Transverse colon (tissue), 4 donors: ENCODE measurements at places on chromosomes 5 and 9. TPM values are rescaled to one million over a fixed set of nuclear protein-coding genes. Genes with fewer than 3 reads are reported as not detected.
A peak's percentile ranks its signal among the peaks of the same experiment; 100 is the strongest.

Gene GRM6
- not detected for total RNA-seq

Gene AGXT2
- total RNA-seq, result not detected

Gene PTGER4
- total RNA-seq, result 104 TPM

Gene TMEM174
- not detected for total RNA-seq

Gene CARD9
- 1.1 TPM for total RNA-seq

Gene SLC23A1
- total RNA-seq, result not detected

Gene PHF24
- total RNA-seq, result not detected

Gene PCDHB10
- total RNA-seq, result 1.1 TPM

Gene SLC34A3
- not detected for total RNA-seq

Gene TPPP
- total RNA-seq, result 40.6 TPM

GRCh38 chr5:177472460-177473442 lies 683 bp downstream of the DBN1 start:
- peak overlapping the region; percentile 91 for H3K27ac ChIP-seq
- H3K4me1 ChIP-seq, result peaks cover 15% of the 10 kb centered on the region
- no peaks in the 10 kb centered on the region for H3K36me3 ChIP-seq
- DNase-seq, result peak; percentile 62
- H3K4me3 ChIP-seq, result peak overlapping the region; percentile 65
- H3K27me3 ChIP-seq, result peaks cover 14% of the 10 kb centered on the region

DNA sequence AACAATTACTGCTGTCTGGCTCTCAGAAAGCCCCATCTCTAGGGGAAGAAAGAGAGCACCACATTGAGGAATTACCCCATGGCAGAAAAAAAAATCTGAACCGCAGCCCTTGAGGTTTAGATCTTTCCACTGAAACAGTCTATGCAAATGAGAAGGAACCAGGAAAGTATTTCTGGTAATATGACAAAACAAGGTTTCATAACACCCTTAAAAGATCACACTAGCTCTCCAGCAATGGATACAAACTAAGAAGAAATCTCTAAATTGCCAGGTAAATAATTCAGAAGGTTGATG lies 427.1 kb downstream of the PRELID2 start:
- no peaks in the 10 kb centered on the region for H3K4me1 ChIP-seq
- H3K27ac ChIP-seq, result no peak overlapping the region
- no peak overlapping the region for H3K4me3 ChIP-seq
- no peak for DNase-seq
- no peaks in the 10 kb centered on the region for H3K36me3 ChIP-seq
- H3K27me3 ChIP-seq, result no peaks in the 10 kb centered on the region

DNA sequence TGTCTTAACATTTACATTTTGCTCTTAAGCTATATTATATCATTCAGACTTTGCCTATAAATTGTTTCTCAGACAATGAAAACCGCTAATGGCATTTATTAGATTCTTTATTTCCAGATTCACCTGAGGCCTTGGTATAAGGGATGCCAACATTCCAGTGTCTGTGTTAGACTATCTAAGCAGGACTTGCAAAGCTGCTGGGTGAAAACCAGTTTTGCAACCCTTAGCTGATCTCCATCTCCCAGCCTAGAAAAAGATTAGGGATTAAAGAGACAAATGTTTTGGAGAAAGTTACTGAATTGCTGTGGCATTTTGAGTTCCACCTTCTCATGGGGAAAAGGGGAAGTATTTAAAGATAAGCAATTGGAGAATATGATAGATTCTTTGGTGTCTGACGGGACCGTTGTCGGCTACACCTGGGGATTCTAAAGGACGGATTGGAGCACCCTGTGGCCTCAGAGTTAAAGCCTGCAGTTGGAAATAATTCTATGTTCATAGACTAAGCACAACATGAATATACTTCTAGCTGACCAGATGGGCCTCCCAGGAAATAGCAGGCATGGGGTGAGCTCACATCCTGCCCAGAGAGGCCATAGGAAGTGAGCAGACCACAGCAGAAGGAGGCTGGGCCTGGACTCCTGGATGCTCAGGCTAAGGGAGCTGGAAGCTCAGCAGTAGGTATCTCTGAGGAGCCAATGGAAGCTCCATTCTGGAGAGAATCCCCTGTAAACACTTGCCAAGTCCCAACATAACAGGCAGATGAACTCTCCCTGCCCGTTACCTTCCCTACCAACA lies 21.8 kb downstream of the ENTREP1 start:
- no peak overlapping the region for H3K27ac ChIP-seq
- no peaks in the 10 kb centered on the region for H3K27me3 ChIP-seq
- H3K4me1 ChIP-seq, result no peaks in the 10 kb centered on the region
- H3K36me3 ChIP-seq, result no peaks in the 10 kb centered on the region

DNA sequence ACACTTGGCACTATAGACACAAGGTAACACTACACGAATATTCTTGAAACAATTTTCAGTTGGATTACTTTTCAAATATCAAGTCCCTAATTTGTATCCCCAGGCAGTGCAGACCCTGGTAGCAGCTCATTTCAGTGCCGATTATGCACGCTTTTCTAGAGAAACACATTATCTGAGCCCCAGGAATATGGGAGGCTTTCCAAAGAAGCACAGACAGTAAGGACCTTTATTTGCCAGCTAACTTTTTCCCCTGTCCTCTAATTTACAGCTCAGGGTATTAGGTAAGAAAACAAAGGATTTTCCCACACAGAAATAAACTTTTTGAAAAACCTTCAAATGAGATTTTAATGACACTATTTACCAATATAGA lies 852.3 kb upstream of the DMAC1 start:
- no peak overlapping the region for H3K4me3 ChIP-seq
- H3K4me1 ChIP-seq, result no peaks in the 10 kb centered on the region
- DNase-seq, result no peak
- H3K27me3 ChIP-seq, result no peaks in the 10 kb centered on the region
- H3K27ac ChIP-seq, result no peak overlapping the region

GRCh38 chr5:141040093-141040770 lies 10.9 kb upstream of the PCDHB1 start:
- DNase-seq, result no peak
- H3K27me3 ChIP-seq, result no peaks in the 10 kb centered on the region
- H3K27ac ChIP-seq, result no peak overlapping the region
- peak overlapping the region; percentile 29 for H3K4me3 ChIP-seq
- no peaks in the 10 kb centered on the region for H3K36me3 ChIP-seq
- no peaks in the 10 kb centered on the region for H3K4me1 ChIP-seq

DNA sequence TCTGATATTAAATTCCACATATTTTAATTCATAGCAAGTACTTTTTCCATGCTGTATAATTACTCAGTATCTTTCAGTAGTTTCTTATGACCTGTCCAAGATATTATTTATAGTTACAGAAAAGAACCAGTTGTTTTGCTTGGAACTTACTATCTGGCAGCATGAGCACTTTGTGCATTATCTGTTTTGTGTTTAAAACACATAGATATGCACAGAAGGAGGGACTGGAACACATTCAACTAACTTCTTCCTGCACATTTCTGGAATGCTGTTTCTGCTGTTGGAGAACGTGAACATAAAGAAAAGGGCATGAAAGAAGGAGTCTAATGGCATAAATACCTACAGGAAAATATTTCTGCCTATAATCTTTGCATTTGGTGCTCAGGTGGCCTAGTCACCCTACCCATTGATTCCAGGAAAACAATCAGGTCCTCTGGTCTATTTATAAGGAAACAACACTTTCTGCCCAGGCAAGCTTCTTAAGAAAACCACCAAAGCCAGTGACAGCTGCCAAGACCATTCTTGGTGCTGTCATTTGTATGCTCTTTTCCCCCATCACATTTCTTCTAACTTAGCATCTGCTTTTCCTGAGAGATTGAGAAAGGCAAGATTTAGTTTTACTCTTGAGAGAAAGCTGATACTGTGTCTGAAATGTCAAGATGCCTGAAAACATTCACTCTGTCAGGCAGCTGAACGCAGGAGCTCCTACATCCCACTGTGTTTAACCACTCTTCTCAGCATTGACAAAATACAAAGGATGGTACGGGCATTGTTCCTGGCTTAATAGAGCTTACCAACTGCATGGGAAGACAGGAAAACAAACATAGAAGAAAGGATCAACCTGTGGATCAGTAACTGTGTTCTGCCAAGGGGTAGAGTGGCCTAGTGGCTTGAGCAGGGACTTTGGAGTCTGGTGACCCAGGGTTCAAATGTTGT lies 40.3 kb downstream of the RAB3C start:
- no peaks in the 10 kb centered on the region for H3K36me3 ChIP-seq
- no peak overlapping the region for H3K4me3 ChIP-seq
- no peak for DNase-seq
- no peak overlapping the region for H3K27ac ChIP-seq

- no peak for DNase-seq
- H3K4me3 ChIP-seq, result no peak overlapping the region
- no peaks in the 10 kb centered on the region for H3K36me3 ChIP-seq
- no peak overlapping the region for H3K27ac ChIP-seq
- H3K27me3 ChIP-seq, result no peaks in the 10 kb centered on the region
Observed at GRCh38 chr9:9492506-9492905, 1120.3 kb downstream of the PTPRD start.

GRCh38 chr9:132909311-132909710 lies 30.6 kb downstream of the SPACA9 start:
- H3K27ac ChIP-seq, result no peak overlapping the region
- no peak overlapping the region for H3K4me3 ChIP-seq
- DNase-seq, result no peak
- H3K4me1 ChIP-seq, result no peaks in the 10 kb centered on the region

- no peak overlapping the region for H3K4me3 ChIP-seq
- no peak for DNase-seq
- no peak overlapping the region for H3K27ac ChIP-seq
- H3K27me3 ChIP-seq, result no peaks in the 10 kb centered on the region
Observed at GRCh38 chr9:128528445-128529160, 23.8 kb upstream of the SPTAN1 start.

- H3K27ac ChIP-seq, result no peak overlapping the region
- no peaks in the 10 kb centered on the region for H3K36me3 ChIP-seq
- no peak overlapping the region for H3K4me3 ChIP-seq
- H3K4me1 ChIP-seq, result no peaks in the 10 kb centered on the region
- H3K27me3 ChIP-seq, result no peaks in the 10 kb centered on the region
- no peak for DNase-seq
Observed at GRCh38 chr9:20783057-20784038, 99.3 kb downstream of the FOCAD start.
